Anterior cingulate cortex (tissue), 58 donors: ENCODE measurements at places on chromosomes 6 and 20.

DNA sequence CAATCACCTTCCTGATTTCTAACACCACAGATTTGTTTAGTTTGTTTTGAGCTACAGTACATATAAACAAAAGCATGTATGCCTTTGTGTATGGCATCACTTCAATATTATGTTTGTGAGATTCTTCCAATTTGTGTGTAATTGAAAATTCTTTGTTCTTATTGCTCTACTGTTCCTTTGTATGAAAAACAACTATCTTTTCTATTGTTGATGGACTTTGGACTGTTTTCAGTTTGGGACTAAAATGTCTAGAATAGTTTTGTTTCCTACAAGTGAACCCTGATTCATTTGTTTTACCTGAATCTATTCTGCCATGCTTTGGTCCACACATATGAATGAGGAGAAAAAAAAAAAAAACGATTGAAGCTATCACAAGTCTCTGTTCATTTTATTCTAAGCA, 21.2 kb upstream of the ZNF184 start:
- DNase-seq = no peak

DNA sequence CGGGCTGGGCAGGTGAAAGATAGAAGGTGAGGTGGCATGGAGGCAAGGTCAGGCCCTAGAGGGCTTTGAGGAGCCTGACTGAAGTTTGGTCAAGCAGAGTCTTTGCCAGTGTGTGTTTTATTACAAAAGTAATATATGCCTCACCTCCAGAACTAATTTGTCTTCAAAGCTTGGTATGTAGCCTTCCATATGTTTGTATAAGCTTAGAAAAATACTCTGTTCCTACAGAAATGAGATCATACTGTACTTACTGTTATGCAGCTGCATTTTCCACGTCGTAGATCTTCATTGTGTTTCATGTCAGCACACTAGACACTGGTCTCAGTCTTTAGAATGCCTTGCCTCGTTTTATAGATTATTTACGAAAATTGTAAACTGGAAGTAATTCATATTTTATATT, 61.8 kb downstream of the ANKS1A start:
- DNase-seq = no peak

GRCh38 chr6:161035981-161036263, 44.4 kb downstream of the MAP3K4 start:
- DNase-seq = no peak

DNA sequence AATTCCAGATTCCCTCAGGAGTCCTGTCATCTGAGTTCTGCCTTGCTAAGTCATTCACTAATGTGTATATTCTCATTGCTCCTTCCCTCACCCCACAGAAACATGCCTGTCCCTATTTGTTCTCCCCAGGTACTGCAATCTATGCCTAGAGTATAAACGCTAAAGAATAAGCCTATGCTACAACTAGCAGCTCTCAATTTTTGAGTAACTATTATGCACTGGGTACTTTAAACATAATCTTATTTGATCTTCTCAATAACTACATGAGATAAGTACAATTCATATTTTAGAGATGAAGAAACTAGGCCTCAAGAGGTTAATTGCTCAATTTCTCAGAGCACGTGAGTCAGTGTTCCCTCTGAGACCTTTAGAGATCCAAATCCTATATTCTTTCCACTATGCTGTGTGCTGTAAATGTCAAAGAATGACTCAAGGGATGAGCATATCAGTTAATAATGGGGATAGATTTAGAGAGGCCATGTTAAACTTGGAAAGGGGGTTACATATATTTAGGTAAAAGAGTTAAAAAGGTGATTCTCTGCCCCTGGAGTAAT, 423.8 kb upstream of the ADGRB3 start:
- no peak for DNase-seq

- DNase-seq = no peak
These were observed 173.4 kb downstream of the ARID1B start for GRCh38 chr6:156950531-156950930.

DNA sequence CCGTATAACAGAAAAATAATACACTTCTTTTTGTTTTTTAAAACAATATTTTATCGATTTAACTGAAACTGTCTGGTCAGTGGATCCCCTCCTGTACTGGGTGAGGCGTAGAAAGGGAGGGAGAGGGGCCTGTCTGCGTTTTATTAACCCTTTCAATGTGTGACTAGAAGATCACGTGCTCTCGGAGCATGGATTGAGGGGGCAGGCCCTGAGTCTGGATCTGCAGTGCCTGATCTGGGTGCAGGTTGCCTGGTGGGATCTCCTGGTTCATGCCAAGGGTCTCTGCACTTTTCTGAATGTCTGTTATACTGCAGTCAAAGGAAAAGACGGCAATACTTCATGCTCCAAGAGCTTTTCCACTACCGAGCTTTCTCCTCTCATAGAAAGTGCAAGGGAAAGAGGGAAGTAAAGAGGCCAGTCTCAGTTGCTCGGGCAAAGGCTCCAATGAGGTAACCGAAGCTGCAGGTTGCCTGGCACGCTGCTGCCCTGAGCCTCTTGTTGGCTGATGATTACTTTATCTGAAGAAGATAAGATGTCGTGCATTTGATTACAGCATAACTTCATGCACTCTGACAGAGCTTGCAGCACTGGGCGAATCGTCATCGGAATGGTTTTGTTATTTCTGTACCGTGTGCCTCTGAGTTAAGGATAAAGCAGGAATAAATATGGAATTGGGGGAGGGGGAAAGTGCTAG, 167.5 kb upstream of the PMEPA1 start:
- no peak for DNase-seq

- no peak for DNase-seq
These were observed 161.4 kb downstream of the FOXC1 start for GRCh38 chr6:1770968-1771723.

DNA sequence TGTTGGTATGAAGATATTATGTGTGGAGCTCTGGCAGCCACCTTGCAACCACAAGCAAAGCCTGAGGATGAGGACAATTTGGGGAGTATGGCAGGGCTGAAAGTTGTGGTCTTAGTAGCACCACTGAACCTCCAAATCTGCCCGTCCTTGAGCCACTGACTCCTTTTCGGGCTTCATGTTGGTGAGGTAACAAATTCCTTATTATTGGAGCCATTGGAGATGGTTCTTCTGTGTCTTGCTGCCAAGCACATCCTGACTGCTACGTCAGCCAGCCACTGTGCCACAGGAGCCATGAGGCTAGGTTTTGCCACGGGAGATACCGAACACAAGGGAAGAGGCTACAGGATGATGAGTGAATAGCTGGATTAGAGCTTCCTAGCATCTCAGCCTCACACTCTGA, 201.6 kb downstream of the BMP7 start:
- DNase-seq = no peak

DNA sequence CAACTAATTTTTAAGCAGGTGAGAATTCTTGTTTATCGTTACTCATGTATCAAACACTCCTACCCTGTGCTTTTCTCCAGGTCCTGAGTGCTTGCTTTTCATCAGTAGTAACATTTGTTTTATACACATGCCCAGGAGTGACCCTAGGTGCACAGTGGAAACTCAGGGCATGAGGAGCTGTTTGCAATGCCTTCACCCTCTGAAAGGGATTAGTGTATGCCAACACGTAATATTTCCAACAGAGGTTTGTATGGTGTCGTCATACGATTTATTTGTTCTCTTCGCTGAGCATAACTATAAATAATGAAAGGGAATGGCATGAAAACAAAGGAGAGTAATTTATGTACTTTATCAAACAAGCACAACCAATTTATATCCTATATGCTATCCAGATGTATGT, 537.4 kb upstream of the MMS22L start:
- DNase-seq = no peak

GRCh38 chr20:20971810-20972209, 134.3 kb downstream of the LINC00237 start:
- DNase-seq = no peak

DNA sequence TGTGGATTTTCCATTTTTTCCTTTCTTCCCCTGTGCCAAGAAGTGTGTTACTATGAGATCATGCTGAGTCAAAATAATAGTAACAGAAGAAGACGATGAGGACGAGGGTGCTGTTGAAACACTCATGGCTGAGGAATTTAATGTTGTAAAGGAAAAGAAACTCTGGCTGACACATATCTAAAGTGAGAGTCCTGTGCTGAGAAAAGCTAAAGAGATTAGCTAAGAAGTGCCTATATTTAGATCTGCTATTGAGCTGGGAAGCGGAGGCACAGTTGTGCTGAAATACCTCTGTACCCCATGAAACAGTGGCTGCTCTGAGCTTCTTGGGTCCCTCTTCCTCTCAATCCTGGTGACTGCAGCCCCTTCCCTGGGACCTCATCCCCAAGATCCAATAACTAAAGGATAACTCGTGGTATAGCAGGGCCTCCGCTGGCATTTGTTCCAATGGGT, 1.1 kb upstream of the SYTL3 start:
- DNase-seq = no peak

DNA sequence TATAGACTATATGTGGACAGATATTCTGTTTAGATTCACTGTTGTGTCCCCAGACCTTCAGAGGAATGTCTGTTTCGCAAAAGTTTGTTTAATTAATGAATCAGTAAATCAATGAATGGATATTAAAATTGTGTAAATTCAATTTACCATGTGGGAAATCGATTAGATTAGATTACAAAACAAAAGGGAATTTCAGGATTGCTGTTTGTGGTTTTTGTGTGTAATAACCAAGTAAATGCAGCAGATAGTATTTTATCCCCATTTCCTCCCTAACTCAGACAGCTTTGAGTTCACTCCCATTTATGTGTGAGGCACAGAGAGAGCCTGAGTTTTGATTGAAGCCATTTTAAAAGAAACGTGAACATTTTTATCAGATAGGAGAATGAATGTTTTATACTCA, 214.8 kb downstream of the ADGB start:
- no peak for DNase-seq

GRCh38 chr6:163739408-163739725, 324.8 kb downstream of the QKI start:
- DNase-seq = no peak

GRCh38 chr20:16664020-16664419, 65.8 kb upstream of the SNRPB2 start:
- DNase-seq = no peak

DNA sequence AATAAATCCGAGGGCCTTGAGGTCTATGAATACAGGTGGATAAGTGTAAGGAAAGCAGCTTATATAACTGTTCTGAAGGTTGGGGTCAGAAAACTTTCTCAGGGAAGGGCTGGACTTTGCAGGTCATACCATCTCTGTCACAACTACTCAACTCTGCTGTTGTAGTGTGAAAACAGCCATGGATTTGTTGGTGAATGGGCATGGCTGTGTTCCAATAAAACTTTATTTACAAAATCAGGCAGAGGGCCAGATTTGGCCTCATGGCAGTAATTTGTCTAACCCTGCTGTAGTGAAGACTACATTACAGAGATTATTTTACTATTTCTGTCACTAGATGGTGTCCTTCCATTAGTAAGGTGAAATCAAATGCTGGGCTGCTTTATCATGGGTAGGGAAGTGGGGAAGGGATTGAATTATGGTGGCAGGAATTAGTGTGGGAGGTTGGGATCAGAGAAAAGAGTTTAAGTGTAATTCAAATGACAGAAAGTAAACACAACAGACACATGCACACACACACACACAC, 409.6 kb upstream of the CHD6 start:
- DNase-seq = no peak

DNA sequence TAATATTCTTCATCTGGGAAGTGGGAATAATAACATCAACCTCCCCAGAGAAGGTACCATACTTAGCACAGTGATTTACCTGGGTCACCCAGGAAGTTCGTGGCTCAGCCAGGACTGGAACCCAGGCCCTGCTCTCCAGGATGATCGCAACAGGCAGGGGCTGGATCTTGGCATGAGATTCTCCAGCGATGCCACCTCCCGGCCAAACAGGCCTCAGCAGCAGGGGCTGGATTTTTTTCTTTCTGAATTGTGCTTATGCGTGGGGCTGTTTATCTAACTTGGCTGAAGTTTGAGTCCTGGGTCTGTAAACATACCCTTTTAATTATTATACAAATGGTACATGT, 129.5 kb upstream of the PTPN1 start:
- DNase-seq = no peak

DNA sequence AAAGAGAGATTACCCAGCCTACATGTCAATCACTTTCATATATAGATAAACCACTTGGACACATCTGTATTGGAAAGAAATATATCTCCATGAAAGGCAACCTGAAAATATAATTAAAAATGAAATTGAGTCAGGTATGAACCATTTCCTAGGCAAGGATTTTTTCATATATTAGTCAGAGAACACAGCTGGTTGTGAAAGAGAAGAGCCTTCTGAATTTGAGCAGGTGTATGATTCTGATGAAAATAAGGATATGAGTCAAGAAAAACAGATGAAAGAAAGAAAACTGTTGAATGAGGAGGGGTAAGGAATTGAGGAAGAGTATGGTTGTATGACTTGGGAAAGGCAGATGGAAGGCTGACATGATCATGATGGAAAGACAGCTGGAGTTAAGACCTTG, 441.1 kb downstream of the HAO1 start:
- no peak for DNase-seq

GRCh38 chr6:80205404-80205803, 98.9 kb downstream of the BCKDHB start:
- no peak for DNase-seq

DNA sequence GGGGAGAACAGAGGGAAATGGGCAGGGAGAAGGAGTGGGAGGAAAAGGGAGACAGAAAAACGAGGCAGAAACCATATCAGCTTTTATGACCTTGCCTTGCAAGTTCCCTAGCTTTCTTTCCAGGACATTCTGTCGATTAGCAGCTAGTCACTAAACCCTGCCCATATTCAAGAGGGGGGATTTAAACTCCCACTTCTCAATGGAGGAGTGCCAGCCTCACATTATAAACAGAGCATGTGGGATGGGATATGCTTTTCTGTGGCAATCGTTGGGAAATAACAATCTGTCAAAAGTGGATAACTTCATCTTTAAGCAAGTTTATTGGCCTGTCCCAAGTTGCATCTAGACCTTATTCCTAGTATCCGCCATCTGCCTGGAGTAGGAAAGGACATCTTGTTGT, 57.0 kb upstream of the TMEM170B start:
- DNase-seq = no peak

GRCh38 chr6:20744911-20745557, 210.8 kb downstream of the CDKAL1 start:
- no peak for DNase-seq

- no peak for DNase-seq
These were observed 891.4 kb downstream of the TFAP2A start for GRCh38 chr6:9523462-9523861.

GRCh38 chr6:137282254-137282653, 63.1 kb upstream of the IFNGR1 start:
- no peak for DNase-seq

- no peak for DNase-seq
These were observed 482.3 kb upstream of the JARID2 start for GRCh38 chr6:14763616-14764015.

DNA sequence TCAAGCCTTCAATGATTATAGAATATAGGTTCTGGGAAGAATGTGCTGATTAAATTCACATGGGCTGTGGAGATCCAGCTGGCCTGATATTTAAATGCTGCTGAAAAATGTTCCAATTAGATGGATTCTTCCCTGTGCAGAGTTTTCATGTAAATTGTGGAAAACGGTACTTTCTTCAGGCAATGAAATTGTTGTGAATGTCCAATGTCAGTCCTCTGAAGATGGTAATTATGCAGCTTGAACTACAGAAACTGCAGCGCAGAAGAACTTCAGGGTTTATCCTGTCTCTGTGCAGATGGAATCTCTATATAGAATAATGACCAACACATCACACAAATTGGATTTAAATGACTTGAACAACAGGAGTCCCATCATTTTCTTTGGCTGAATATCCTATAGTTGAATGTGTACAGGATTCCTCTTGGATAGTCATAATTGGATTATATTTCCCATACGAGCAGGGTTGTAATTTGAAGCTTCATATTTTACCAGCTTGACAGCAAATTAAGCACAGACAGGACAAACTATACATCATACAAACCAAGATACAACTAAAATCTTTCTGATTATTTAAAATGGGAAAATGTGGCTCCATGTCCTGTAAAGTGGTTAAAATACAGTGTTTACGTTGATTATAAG, 82.3 kb downstream of the CAP2 start:
- DNase-seq = no peak
